ENCODE measurements at places on chromosomes 11 and 22.

GRCh38 chr11:23866641-23867040, 630.2 kb upstream of the LUZP2 start:
- no peak for DNase-seq

DNA sequence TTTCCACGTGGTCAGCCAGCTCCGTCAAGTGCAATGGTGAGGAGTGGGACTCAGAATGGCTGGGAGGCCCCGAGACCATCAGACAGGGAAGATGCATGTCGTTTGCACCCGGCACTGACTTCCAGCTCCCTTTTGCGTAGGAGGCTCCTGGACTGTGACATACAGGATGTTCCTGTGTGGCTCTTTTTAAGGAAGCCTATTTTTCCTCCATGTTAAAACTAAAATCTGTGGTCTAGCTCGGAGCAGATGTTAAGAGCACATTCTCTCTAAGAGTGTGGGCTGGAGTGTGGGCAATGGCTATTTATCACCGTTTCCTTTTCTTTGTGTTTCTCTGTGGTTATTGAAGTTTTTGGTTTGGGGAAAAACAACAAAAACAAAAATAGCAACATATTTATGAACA, 40.9 kb upstream of the AMPD3 start:
- no peak for DNase-seq

DNA sequence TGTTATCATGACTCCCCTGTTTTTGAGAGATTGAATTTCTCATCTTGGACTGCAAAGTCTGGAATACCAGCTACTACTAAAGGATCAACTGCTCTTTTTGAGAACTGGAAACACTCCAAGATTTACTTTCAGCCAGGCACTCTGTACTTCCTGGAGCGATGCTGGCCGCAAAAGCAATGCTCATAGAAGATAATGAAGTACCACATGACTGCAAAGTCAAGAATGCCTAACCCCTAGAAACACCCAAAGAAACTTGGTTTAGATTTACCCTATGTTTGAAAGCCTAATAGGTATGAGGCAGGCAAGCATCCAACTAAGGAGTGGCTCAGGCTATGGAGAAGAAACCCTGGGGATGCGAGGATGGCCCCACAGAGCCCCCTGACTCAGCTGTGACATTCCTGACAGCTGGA, 47.7 kb upstream of the ARHGAP20 start:
- DNase-seq = no peak

DNA sequence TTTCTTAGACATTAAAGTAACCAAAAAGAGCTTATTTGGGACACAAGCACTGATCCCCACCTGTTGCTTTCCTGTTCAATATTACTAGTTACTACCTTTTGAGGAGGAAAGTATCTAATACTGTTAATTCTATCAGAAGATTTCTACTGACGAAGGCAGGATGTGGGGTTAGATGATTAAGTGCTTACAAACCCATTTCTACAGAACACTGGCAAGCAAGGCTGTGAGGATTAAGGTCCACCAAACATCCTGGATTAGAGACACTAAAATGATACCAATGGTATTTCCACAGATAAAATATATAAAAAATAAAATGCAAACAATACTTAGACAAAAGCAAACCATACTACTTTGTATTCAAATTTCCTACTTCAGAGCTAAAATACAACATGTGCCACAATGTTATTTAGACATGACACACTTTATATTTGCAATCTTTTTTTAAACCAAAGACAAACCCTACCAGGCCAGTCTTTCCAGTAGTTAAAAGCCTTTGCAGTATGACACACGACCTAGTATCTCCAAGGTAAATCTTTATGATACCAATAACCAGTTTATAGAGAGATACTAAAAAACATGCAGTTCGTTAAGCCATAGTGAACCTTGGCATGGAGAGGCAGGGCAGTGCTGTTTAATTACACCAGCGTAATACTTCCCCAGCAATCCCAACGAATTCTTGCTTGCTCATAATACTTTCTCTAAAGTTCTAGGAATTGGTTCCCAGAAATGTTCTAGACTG, 71.2 kb upstream of the TP53AIP1 start:
- no peak for DNase-seq

GRCh38 chr11:16801288-16801980, 63.0 kb downstream of the C11orf58 start:
- DNase-seq = no peak

- no peak for DNase-seq
Measured at GRCh38 chr11:26662916-26663315, 58.9 kb downstream of the SLC5A12 start.

Data from NCI-H1694 treated with DMSO at 0.1 percent for 48 hours (cell line).